ENCODE measurements at places on chromosomes 7 and 10.

- no peak for DNase-seq
These were observed 14.4 kb downstream of the MXI1 start for GRCh38 chr10:110221721-110222261.

DNA sequence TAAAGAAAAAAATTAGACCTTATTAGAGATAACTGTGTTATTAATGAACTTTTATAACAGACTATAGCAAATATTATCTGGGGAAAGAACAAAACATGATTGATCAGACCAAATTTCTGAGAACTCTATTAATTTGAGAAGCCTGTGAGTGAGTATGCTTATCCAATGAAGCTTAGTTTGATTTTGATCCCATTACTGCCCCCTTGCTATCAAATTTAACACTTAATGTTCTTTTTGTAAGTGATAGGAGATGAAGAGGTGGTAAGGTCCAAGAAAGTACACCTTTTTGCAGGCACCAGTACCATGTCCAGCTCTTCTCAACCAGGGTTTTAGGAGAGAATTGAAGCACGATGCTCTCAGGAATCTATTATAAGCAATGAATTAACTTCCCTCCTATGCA lies 49.9 kb downstream of the ZNF365 start:
- no peak for DNase-seq

- peak; percentile 67 for DNase-seq
These were observed 3.1 kb upstream of the MACC1 start for GRCh38 chr7:20220293-20220761.

- DNase-seq: no peak
These were observed 117.3 kb downstream of the FAM53B start for GRCh38 chr10:124626759-124627380.

GRCh38 chr10:69458430-69459100 lies 7.3 kb downstream of the TSPAN15 start:
- DNase-seq: no peak

DNA sequence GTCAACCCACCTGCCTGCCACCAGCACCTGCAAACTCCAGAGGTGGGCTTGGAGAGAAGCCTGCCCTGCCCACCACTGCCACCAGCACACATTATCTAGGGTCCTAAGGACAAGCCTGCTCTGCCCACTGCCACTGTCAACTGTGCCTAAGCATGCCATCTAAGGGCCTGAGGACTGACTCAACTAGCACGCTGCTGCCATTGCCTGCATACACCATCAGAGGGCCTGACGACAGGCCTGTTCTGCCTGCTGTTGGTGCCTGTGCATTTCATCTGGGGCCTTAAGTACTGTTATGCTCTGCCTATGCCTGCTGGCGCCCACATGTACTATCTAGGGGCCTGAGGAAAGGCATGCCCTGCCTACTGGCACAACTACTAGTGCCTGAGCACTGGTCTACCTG lies 27.0 kb upstream of the LRRD1 start:
- no peak for DNase-seq

DNA sequence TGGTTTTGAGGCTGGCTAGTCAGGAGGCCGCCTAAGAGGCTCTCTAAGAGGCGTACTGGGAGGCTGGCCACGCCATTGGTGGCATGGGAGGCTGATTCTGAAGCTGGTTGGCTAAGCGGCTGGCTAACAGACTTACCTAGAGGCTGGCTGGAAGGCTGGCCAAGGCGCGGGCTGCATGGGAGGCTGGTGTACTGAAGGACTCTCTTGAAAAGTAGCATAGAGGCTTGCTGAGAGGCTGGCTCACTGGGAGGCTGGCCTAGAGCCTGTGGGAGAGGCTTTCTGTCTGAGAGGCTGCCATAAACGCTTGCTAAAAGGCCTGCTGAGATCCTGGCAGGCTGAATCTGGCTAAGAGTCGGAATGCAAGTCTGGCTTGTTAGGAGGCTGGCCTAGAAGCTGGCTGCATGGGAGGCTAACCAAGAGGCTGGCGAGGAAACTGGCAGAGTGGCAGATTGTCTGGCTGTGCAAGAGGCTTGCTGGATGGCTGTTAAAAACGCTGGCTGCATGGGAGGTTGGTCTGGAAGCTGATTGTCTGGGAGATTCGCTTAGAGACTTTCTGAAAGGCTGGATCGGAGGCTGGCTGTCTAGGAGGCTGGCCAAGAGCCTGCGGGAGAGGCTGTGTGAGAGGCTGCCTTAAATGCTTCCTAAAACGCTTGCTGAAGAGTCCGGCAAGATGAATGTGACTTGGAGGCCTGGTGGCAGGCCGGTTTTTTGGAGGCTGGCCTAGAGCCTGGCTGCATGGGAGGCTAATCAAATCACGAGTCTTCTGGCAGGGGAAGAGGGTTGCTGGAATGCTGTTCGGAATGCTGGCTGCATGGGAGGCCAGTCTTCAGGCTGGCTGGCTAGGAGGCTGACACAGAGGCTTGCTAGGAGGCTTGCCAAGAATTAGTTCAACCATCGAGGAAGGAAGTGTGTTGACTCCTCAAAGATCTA lies 134.2 kb downstream of the OR13A1 start:
- no peak for DNase-seq

GRCh38 chr10:27865221-27865635 lies 119.6 kb upstream of the MKX start:
- no peak for DNase-seq

GRCh38 chr7:136533732-136534131 lies 334.7 kb upstream of the CHRM2 start:
- DNase-seq: no peak

DNA sequence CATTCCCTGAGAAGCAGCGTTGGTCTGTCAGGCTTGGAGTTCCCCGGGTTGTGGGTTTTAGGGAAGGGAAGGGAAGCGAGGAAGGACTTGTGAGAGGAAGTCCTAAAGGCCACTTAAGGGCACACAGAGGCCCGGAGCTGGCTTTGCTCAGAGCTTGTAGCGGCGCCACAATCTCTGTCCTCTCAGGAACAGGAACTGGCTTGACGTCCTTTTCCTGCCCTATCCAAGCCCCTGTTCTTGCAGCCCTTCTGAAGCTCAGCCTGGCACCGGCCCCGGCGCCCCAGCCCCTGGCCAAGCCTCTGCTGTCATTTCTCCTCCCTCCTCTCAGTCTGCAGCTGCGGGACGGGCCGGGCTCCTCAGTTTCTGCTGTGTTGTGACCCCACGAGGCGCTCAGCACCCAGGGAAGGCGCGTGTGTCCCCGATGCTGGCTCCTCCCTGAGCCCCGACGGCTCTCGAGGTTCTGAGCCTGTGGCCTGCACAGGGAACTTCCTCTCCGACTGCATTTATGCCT lies at the start of gene GIMAP8:
Gene GIMAP8 (plus strand): TSS at position 140 of the 511 bp plus-strand sequence. CDS start 16,069 bp downstream, outside the sequence.
- no peak for DNase-seq

GRCh38 chr10:59892697-59893096 lies 13.7 kb downstream of the CCDC6 start:
- DNase-seq: no peak

GRCh38 chr10:5960070-5960972 lies 17.0 kb downstream of the IL15RA start:
- DNase-seq: no peak

- no peak for DNase-seq
These were observed 27.4 kb upstream of the GNAI1 start for GRCh38 chr7:80107278-80107677.

DNA sequence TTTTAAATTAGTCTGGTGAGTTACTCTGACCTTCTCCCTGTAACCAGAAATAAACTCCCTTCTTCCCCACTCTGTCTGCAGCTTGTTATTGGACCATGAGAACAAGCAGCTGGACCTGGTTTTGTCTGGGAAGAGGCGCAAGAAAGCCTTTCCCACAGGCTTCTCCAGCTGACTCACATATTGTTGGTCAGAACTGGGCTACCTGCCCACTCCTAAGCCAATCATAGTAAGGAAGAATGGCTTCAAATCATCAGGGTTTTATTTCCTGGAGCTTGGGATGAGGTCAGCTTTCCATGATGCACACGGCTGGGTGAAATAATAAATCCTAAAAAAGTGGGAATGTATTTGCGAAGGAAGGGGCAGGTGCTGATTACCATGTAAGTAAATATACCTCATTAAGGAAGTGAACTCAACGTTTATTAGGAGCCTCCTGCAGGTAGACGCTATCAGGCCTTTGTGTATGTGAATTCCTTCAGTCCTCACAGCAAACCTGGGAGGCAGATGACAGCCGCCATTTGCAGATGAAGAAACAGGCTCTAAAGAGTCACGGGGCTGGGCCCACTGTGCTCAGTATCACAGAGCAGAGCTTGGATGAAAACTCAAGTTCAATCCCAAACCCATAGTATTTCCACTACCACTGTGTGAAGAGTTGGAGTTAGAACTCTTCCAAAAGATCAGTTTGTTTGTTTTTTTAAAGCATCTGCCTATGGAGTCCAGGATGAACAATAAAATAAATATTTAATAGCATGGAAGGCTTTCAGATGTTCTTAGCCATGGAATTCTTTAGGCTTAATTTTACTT lies 32.8 kb downstream of the IL15RA start:
- DNase-seq: no peak

DNA sequence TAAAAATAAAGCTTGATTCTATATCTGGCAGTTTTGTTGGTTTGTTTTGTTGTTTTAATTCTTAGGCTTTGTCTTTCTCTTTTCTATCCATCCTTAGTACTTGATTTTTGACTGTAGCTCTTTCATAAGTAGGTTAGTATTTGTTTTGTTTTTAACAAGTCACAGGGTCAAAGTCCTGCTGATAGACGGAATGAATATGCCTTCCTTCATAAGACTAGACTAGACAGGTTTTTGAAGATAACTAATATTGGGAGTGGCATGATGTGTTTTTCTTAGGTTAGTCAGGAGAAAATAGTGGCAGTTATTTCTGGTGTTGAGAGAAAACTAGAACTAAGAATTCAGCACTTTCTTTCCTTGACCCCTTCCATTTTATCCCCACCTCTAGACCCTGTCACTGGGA lies 50.4 kb downstream of the CASD1 start:
- no peak for DNase-seq

GRCh38 chr10:86871563-86872183 lies 85.7 kb downstream of the MMRN2 start:
- DNase-seq: no peak

DNA sequence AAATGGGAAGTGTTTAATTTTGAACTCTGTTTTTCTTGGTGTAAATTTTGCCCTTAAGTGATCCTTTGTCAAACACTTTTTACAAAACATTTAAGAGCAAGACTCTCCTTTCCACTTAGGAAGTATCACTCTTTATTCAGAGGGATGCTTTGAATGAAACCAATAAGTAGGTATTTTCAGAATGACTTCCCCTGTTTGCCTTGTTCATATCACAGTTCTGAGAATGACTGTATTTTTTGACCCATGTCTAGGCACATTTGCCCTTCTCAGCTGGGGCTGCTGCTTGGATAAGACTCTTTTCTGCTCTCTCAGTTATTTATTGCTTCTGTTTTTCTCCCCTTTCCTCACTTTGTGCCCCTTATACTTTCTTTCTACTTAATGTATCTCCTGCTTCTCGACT lies 98.2 kb downstream of the CCNY start:
- DNase-seq: no peak

DNA sequence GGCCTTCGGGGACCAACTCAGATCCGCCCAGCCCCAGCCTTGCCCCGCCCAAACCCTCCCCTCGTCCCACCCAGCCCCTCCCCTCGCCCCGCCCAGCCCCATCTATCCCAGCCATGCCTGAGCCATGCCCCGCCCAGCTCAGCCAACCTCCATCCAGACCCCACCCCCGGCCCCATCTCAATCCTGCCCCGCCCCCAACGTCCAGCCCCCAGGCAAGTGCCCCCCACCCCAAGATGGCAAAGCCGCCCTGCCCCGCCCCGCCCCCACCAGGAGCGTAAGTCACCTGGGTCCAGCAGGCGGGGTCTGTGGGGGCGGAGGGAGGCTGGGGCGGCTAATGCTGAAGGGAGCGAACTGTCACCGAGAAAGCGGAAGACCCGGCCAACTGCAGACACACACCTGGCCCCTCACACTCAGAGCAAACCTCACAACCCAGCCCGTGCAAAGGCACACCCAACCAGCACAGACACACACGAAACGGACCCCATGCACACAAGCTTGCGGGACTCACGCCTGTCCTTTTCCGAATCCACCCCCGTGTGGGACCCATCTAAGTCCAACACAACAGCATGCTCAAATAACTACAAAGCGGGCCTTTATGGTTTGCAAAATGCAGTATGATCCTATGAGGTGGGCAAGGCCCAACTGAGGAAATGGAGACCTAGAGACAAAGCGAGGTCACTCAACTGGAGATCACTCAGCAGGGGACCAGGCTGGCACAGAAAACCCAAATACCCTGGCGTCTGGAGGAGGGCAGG lies 11.5 kb upstream of the OGA start:
- DNase-seq: peak; percentile 54

DNA sequence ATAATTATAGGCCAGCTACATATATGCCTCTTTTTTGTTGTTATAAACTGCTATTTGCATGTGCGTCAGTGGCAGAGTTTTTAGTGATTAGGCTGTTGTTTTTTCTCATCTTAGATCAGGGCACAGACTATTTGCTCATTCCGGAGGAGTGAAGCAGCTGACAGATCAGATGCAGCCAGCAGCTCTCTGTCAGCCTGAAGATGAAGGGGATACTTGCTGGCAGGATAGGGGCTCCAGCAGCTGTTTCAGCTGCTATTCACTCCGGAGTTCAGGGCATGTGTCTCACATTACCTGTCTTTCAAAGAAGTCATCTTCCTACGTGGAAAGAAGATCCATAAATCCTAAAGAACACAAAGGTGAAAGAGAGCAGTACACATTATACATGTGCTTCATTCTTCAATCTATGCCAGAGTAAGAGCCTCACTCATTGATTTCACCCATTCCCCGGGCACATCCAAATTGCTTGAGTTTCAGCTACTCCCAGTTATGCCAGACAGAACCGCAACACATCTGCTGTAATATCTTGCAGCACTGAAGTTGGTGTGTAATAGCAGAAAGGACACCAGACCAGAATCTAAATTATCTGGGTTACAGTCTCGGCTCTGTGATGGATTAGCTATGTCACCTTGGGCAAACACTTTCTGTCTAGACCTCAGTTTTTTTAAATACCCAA lies 182.8 kb upstream of the CHRM2 start:
- no peak for DNase-seq

DNA sequence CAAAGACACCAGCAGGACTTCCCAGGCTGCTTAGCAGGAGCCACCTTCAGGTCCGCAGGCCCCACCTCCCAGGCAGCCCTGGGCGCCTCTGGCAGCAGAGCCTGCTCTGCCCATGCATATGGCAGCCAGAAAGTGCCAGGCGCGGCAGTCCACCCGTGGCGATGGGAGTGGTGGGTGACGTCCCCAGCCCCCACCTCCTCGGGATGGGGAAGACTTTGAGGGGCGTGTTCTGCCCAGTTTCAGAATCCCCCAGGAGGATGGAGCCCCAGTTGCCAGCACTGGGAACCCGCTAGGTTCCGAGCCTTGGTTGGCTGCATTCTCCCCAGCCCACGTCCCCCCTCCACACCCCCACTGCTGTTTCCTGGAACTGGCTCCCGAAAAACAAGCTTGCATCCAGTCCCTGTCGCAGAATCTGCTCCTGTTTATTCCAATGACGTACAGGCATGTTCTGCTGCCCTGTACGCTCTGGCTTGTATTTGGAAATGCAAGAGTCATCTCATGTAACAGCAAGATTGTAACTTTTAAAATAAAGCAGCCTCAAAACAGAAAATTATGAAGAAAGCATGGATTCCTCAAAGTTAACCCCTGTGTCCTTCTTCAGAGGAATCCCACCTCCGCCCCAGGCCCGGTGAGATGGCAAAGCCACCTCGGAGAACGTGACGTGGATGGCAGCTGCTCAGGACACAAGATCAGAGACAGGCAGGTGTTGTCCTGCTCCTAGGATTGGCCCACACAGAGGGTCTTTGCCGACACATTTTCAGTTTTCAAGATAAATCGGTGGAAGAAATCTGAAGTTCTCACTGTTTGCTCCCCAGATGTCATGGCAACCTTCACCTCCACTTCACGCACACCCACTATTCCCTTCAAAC lies 87.8 kb upstream of the PPP2R2D start:
- DNase-seq: no peak
